Karpas-422 (cell line): ENCODE measurements at places on chromosomes 2 and 18. TPM values are rescaled to one million over a fixed set of nuclear protein-coding genes. Genes with fewer than 3 reads are reported as not detected.

GRCh38 chr2:74425523-74425922, 4.0 kb downstream of the WDR54 start:
- DNase-seq: no peak
- peaks cover 15% of the 10 kb centered on the region for H3K36me3 ChIP-seq
- H3K27me3 ChIP-seq: no peaks in the 10 kb centered on the region
- H3K4me1 ChIP-seq: peaks cover 33% of the 10 kb centered on the region

DNA sequence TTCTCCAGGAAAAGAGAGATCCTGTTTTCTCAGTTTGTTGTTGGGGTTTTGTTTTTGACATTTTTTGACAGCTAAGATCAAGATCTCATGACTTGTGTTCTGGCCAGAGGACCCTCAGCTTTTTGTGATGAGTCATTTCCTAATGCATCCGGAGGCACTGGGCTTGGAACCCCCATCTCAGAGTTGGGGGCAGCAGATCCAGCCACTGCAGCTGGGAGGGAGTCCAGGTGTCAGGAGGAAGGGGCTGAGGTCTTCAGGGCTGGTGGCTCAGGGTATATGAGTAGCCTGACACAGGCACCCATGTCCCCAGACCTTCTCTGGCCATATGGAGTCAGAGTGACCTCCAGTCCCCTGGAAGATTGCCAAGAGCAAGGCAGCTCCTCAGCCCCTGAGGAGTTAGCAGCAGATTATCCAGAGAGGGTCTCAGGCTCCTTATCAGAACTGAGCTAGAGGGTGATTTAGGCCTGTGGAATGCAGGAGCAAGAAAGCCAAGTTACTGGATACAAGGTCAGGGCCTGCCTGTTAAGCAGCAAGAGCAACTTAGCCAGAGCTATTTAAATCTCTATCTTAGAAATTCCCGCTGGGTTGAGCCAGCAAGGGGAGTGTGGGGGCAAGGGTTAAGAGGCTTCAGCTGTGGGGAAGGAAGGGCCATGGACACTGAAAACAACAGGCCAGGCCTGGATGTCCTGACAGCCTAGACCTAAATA, 62.4 kb downstream of the TANC1 start:
- no peaks in the 10 kb centered on the region for H3K27me3 ChIP-seq
- no peaks in the 10 kb centered on the region for H3K4me1 ChIP-seq
- DNase-seq: no peak
- H3K27ac ChIP-seq: no peak overlapping the region
- H3K4me3 ChIP-seq: no peak overlapping the region

DNA sequence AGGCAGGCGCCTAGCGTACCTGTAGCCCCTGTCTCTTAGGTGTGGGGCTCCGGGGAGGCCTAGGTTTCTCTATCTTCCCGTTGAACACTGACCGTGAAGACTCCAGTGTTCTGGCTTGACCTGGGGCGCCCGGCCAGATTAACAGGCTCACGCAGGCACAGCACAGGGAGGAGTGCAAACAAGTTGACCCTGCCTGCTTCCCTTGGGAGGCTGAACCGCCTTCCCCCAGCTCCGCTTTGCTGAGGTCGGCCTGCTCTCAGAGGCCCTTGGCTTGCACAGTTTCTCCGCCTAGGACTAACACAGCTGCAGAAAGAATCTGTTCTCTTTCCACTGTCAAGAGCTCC, 567 bp downstream of the PCYOX1 start:
- peak; percentile 68 for DNase-seq
- H3K4me1 ChIP-seq: peaks cover 44% of the 10 kb centered on the region
- H3K27me3 ChIP-seq: no peaks in the 10 kb centered on the region
- peak overlapping the region; percentile 78 for H3K4me3 ChIP-seq
- H3K27ac ChIP-seq: peak overlapping the region; percentile 40

- H3K27ac ChIP-seq: no peak overlapping the region
- no peaks in the 10 kb centered on the region for H3K36me3 ChIP-seq
- H3K4me3 ChIP-seq: no peak overlapping the region
- H3K27me3 ChIP-seq: no peaks in the 10 kb centered on the region
- no peaks in the 10 kb centered on the region for H3K4me1 ChIP-seq
- no peak for DNase-seq
Measured at GRCh38 chr2:235553291-235553690, 59.4 kb downstream of the AGAP1 start.

COLEC12 gene
- total RNA-seq: not detected in 2 replicates
